ENCODE measurements at places on chromosomes 16 and 17. TPM values are rescaled to one million over a fixed set of nuclear protein-coding genes. Genes with fewer than 3 reads are reported as not detected.

DNA sequence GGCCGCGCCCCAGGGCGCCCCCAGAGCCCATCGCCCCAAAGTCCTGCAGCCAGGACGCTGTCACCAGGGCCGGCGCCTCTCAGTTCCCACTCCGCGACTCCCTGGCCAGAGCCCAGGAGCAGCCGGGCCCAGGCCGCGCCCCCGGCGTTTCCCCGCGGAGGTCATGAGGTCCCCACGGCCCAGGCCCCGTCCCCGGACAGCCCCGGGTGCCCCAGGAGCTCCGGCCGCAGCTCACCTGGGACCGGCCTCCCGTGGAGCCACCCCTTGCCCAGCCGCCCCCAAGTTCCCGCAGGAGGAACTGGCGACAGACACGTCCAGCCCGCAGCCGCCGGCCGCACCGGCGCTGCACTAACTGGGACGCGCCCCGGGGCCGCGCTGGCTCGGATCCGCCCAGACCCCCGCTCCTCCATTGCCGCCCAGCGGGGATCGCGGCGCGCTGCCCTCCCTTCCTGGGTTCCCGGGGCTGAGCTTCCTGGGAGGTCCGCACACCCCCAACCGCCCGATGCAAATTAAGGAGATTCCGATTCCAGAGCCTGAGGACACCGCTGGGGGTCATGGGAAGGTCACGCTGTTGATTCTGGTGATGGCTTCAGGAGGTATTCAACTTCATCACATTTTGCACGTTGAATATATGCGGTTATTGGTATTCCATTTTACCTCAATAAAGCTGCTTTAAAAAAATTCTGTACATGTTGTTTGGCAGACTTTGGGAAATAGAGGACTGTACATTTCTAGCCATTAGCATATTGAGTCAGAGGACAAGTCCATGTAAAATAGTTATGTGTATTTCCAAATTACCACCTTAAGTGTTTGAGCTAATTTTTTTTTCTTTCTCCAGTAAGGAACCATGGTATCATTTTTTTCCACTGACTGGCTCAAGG lies 9.9 kb downstream of the AHSP start:
- DNase-seq: no peak

DNA sequence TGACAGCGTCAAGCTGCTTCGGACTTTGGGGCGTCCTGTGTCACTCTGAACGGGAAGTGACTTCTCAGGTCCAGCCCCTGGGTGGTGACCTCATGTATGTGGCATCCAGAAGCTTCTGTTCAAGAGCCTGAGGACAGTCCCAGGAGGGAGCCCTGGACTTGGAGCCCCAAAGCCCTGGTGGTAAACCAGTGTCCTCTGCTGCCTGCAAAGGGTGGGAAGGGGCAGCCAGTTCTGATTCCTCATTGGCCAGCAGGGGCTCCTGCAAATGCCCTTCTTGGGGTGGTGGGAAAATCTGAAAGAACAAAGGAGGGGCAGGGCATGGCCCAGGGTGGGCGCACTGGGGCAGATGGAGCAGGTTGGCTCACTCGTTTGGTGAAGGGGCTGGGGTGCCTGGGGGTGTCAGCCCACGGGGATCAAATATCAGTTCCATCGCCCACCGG lies 1.6 kb downstream of the OSGIN1 start:
- peak; percentile 33 for DNase-seq

DNA sequence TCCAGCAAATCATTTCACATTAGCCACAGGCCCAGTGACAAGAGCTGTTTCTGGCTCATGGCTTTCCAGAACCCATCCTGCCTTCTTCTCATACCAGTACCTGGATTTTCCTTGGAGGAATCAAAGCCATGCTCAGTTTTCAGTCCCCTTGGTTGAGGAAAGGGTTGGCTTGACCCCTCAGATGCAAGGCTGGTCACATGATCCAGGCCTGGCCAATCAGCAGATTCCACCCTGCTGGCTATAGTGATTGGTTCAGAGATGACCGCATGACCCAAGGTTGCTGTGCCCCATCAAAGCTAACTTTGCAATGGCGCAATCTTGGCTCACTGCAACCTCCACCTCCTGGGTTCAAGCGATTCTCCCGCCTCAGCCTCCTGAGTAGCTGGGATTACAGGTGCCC lies 45.0 kb downstream of the MMP15 start:
- DNase-seq: no peak

- DNase-seq: no peak
These were observed 17.9 kb upstream of the AKAP1 start for GRCh38 chr17:57067162-57067561.

DNA sequence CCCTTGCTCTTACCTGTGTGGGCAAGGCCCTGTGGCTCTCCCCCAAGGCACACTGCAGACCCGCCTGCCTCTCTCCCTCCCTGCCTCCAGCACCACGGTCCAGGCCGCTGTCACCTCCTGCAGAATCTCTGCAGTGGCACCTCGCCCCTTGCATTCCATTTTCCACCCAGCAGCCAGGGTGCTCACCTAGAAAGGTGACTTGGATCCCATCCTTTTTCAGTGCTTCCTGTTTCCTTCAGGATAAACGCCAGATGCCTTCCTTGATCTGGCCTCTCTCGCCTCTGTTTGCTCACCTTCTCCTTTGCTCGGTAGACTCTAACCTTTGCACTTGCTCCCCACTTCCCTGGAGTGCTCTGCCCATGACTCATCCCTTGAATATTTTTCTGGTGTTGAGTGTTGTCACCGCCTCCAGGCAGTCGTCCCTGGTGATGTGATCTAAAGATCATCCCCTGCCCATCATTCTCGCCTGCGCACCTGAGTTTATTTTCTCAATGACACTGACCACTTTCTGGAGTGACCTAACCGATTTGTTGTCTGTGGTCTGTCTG lies 79.2 kb upstream of the LGALS9 start:
- DNase-seq: no peak

DNA sequence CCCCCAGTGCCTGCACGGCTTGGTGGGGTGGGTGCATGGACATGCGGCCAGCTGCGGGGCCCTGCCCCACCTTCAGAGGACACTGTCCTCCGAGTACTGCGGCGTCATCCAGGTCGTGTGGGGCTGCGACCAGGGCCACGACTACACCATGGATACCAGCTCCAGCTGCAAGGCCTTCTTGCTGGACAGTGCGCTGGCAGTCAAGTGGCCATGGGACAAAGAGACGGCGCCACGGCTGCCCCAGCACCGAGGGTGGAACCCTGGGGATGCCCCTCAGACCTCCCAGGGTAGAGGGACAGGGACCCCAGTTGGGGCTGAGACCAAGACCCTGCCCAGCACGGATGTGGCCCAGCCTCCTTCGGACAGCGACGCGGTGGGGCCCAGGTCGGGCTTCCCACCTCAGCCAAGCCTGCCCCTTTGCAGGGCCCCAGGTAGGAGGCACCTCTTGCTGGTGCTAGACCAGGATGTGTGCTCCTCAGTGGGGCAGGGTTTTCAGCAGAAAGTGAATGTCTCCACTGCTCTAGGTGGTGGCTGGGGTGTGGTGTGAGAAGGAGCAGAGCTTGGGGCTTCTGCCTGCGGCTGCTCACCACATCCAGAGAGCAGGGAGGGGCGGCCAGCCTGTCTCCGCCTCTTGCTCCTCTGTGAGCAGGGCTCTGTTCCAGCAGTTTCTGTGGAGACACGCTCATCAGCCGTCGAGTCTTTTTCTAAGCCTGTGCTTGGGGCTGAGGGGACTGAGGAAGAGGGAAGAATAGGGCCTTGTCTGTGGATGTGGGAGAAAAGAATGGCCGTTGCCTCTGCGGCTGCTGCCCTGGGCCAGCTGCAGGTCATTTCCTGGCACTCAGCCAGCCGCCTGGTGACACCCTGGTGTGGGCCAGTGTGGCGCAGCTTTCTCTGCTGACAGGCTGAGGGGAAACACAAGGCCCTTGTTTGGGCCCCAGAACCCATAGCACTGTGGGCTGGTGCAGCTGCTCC lies 2.2 kb downstream of the ZNF276 start:
- DNase-seq: peak; percentile 79

- peak; percentile 5 for DNase-seq
These were observed 662 bp downstream of the WIPF2 start for GRCh38 chr17:40219594-40220338.

- DNase-seq: no peak
These were observed 6.8 kb downstream of the DNASE1 start for GRCh38 chr16:3661311-3661710.

- no peak for DNase-seq
These were observed 9.2 kb downstream of the CACNG1 start for GRCh38 chr17:67053438-67054000.

GRCh38 chr16:747978-748746 lies 7.4 kb upstream of the CIAO3 start:
- no peak for DNase-seq

DNA sequence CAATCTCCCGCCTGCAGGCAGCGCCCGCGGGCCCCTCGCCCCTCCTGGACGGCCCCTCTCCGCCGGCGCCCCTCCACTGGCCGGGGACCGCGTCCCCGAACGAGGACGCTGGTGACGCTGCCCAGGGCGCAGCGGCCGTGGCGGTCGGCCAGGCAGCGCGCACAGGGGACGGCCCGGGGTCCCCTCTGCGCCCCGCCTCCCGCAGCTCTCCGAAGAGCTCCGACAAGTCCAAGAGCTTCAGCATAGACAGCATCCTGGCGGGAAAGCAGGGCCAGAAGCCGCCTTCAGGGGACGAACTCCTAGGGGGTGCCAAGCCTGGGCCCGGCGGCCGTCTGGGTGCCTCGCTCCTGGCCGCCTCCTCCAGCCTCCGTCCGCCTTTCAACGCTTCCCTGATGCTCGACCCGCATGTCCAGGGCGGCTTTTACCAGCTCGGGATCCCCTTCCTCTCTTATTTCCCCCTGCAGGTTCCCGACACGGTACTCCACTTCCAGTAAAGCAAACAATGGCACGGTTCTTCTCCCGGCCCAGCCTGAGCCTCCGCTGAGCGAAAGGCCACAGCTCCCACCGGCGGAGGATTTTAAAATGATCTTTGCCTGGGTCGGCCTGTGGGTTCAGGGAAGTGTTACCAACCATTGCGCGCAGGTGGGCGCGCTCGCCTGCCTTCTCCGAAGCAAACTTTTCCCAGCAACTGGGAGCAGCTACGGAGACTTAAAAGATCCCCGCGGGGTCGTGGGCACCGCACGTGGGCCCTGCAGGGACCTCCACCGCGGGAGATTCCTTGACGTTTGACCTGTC lies 1.1 kb downstream of the FOXL1 start:
- no peak for DNase-seq

- DNase-seq: no peak
These were observed 4.5 kb downstream of the ABCA8 start for GRCh38 chr17:68950725-68951124.

DNA sequence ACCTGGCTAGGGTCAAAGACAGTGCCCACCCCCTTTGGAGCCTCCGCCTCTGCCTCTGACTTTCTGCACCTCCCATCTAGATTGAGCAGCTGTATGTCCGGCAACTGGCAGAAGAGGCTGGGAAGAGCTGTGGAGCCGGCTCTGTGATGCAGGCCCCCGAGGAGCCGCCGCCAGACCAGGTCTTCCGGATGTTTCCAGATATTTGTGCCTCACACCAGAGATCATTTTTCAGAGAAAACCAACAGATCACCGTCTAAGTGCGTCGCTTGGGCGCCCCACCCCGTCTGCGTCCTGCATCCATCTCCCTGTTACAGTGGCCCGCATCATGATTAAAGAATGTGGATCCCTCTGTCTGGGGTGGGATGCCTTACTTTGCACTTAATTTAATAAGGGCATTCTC lies 22.1 kb downstream of the IRF8 start:
- DNase-seq: no peak

DNA sequence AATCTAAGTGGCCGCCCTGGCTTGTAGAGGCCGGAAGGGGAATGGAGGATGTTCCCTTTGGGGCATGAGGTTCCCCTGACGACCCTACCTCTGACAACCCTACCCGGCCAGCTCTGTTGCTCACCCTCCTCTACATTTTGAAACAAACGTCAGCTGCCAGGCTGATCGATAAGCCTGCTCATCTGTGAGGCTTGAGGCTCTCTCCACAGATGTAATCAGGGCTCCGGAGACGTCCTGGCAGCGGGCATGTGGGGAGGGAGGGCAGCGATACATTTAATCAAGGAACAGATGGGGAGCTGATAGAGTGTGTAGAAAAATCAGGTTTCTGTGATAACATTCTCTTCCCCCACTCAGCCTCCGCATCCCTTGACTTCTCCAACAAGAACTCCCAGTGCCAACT lies 212.3 kb upstream of the SDK2 start:
- DNase-seq: no peak

GRCh38 chr17:77540531-77540930 lies 399.8 kb downstream of the SEC14L1 start:
- DNase-seq: no peak

- no peak for DNase-seq
These were observed 46.1 kb upstream of the DNAJA2 start for GRCh38 chr16:47019568-47019967.

DNA sequence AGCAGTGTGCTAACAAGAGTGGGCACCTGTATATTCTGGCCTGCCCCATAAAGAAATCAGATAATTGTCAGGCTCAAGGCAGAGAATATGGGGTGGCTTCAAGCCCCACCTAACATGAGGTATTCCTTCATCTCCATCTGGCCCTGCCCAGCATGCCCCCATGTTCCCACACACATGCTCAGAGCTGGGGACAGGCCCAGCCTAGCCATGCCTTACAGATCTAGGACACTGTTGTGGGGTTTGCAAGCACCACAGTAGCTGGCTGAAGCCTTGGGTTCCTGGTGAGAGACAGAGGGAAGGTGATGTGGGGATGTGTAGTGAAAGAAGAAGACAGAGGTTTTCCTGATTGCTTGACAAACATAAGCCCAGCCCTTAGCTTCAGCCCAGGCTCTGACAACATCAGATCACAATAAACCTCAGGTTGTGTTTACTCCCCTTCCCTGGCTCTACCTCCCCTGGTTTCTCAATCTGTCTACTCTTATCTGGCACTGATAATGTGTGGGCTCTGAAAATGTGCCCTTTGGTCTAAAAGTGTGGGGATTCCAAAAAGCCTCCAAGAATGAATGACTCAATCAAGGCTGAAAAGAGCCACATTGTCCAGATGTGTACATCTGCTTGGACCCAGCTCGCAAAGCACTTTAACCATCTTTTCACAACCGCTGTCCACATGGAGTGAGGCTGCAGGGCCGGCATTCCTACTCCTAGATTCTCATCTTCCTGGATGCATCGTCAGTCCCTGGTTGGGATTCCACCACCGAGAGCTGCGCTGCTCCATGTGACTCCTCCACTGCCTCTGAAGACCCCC lies 34.4 kb downstream of the CDRT4 start:
- no peak for DNase-seq

The MYL11 gene
- 2.4 TPM for total RNA-seq

The RNF112 gene
- 1.5 TPM for total RNA-seq

The ABCC11 gene
- total RNA-seq: not detected

The RAPGEFL1 gene
- total RNA-seq: 9.4 TPM

The FAM171A2 gene
- total RNA-seq: 0.08 TPM

The PPY gene
- not detected for total RNA-seq

The HGS gene
- 118 TPM for total RNA-seq

The CACNG5 gene
- total RNA-seq: not detected

The IGSF6 gene
- 0.31 TPM for total RNA-seq

The PTX4 gene
- not detected for total RNA-seq

The UNC45B gene
- total RNA-seq: 0.11 TPM

The PRSS33 gene
- not detected for total RNA-seq

The KRT34 gene
- not detected for total RNA-seq

The RHBDL3 gene
- not detected for total RNA-seq

The OSGIN1 gene
- total RNA-seq: 2.6 TPM

The ADORA2B gene
- not detected for total RNA-seq

The ACSM2A gene
- not detected for total RNA-seq

Measured in CD4-positive, alpha-beta T cell (primary cell).